ENCODE measurements at places on chromosomes 11 and 22.

- no peak for DNase-seq
These were observed 1340.7 kb downstream of the LRRC4C start for GRCh38 chr11:40118780-40119179.

DNA sequence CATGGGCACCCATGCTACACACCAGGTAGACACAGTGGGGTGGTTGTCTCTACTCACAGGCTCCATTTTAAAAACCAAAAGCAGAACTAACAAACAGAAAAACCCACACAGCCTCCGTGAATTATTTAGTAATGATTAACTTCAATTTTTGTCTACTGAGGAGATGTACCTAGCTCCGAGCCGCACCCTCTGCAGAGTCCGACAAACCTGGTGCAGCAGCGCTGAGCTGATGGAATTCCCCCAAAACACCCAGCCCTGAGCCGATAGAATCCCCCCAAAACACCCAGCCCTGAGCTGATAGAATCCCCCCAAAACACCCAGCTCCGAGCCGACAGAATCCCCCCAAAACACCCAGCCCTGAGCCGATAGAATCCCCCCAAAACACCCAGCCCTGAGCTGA, 927.0 kb downstream of the BRD1 start:
- no peak for DNase-seq

DNA sequence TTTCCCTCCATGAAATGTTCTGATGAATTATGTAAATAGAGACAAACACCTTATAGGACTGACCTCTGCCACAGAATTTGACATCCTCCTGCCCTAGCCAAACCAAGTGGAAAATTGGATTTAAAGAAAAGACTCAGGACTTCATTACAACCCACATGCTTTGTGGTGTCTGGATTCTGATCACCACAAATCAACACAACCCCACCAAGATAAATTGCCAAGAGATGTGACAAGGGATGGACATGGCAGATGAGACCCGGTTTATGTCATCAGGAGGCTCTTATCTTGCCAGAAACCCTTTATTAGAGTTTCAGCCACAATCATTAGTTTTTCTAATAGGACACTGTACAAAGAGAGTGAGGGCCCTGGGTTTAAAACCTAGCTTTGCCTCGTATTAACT, 57.9 kb upstream of the SLC6A5 start:
- no peak for DNase-seq

DNA sequence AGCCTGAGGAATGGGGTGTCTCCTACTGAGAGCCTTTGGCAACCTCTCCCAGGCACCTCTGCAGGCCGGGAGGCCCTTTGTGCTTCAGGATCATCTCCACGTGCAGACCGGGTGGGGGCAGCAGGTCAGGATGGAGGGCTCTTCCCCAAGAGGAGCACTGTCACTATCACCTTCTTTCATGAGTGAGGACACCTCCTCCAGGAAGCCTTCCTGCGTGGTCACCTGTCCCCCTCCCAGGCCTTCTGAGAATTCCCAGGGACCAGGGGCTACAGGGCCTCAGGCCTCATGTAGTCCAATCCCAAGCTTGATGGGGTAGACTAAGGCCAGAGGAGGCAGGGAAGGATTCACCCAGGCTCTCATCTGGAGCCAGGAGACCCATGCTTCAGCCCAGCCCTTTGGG, 57.6 kb downstream of the PDE2A start:
- no peak for DNase-seq

DNA sequence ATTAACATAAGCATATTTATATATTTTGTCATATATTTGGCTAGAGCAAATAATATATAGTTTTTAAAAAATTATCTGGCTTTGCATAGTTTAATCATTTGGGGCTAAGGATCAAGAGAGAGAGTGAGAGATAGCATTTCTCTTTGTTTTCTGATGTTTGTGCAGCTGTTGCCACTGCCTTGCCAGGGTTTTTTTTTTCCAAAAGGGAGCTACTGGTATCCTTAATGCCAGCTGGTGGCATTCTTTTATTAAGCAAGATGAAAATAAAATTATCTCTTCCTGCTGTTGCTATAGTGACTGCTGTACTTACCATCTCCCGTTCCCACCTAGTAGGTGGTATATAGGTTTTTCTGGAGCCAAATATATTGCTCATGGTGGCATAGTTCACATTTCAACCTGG, 793.3 kb upstream of the ARHGAP42 start:
- no peak for DNase-seq

DNA sequence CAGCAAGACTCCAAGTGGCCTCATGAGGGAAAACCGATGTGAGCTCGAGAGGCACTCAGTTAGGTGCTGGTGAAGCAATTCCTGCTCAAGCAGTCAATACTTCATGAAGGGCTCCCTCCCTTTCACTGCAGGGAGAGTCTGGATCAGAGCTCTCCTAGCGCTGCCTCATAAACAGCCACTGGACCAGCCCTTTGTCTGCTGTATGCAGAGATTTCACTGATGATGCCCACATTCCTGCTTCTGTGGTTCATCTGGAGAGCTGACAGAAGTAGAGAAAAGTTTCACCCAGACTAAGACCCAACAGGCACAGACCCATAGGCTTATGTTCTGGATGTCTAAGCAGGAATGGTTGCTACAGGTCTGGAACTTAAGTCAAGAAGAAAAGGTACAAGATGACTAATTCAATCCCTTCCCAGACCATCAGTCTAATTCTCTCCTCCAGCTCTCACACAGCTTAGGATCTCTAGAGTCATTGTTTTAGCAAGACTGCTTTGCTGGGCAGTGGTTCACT, 4.0 kb downstream of the UCP2 start:
- no peak for DNase-seq

DNA sequence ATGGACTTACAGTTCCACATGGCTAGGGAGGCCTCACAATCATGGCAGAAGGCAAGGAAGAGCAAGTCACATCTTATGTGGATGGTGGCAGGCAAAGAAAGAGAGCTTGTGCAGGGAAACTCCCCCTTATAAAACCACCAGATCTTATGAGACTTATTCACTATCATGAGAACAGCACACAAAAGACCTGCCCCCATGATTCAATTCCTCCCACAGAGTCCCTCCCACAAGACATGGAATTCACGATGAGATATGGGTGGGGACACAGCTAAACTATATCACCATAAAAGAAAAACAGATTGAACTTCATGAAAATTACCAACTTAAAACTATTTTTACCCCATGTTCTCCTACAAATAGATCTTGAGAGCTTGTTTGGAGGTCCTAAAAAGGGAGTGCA, 19.6 kb downstream of the ENTHD1 start:
- no peak for DNase-seq

- DNase-seq = no peak
These were observed 64.2 kb downstream of the ADAMTS15 start for GRCh38 chr11:130512662-130513061.

DNA sequence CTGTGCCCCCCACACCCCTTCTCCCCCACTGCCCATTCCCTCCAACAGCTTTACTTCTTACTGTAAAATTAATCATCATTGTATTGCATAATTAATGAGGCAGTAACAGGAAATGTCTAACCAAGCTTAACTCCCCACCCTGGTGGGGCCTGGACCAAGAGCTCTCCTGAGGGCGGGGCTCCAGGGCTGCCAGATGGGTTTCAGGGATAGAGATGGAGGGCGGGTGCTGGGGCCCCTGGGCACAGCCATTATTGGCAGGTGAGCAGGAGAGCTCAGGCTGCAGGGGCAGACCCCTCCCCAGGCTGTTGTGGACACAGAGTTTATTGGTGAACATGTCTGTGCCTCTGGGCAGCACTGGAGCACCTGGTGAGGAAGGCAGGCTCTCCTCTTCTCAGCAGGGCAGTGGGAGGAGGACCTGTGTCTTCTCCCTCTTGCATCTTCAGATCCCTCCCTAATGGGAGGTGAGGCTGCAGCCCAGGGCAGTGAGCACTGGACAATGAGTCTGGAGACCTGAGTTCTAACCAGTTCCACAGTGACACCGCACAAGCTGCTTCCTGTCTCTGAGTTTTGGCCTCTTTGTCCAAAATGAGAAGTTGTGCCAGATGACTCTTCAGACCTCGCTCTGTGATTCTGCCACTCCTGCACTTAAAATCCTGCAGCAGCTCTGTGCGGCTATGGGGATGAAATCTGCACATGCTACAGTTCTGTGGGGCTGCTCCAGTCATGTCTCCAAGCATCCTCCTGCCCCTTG, 233.3 kb downstream of the CEP164 start:
- DNase-seq = no peak

DNA sequence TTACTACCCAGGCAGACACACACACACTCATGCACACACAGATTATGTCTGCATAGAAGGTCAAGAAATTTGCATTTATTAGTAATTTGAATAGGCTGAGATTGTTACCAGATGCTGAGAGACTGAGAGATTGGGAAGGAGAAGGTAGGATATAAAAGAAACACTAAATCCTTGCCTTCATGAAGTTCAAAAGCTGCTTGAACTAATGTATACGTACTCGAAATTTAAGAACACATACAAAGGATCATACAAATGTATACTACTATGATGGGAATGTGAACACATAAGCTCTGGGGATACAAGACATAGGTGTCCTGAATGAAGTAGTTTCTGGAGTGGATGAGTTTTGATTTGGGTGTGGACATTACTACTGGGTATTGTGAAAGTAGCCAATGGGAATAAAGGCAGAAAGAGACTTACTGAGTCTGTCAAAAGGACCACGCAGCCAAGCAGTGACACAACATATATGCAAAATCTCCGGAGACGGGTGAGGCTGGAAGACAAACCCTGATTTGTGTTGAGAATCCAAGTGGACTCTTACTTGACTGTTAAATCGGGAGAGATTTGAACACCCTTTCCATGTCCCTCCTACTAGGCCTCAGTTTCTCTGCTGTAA, 7.3 kb upstream of the PKNOX2 start:
- DNase-seq = no peak

DNA sequence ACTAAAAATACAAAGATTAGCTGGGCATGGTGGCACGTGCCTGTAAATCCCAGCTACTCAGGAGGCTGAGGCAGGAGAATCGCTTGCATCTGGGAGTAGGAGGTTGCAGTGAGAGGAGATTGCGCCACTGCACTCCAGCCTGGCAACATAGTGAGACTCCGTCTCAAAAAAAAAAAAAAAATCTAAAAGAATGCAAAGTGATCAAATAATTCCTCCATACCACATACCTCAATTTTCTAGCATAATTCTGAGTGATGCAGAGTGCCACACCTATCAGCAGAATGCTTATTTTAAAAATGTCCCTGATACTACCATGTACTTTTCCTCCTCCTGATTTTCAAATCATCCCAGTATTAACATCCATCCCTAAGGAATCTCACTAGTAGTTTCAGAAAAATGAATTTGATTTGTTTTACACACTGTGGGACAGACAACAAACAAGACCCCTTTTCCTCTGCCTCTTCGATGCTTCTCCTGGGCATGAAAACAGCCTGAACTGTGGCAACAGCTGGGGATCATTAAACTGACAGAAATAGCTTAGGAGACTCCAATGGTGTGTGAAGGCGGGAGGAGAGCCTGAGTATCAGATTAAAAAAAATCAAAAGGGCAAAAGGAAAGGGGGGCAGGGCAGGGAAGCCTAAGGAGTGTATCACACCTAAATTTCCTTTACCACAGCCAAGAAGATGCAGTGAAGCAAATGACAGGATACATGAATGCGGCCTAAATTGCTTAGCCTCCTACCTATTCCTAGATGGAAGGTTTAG, 114.7 kb downstream of the SGSM3 start:
- DNase-seq = peak; percentile 36

GRCh38 chr11:92601048-92601447, 368.4 kb upstream of the MTNR1B start:
- DNase-seq = no peak

- DNase-seq = no peak
These were observed 1.7 kb downstream of the ZBTB16 start for GRCh38 chr11:114061048-114061680.

DNA sequence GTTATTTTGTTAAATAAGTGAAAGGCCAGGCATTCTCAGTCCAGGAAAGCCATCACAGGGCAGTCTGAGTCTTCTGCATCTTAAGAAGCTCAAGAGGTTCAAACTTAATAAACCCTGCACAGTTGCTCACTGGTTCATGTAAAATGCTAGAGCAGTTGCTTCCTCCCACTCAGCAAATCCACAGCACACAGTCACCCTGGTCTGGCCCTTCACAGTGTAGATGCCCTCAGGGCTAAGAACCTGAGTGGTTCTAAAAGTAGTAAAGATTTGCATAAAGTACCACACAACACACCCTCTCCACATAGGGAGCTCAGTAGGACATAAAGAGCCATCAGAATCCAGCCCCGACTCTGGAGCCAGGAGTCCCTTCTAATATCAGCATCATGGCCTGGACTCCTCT, 58.7 kb downstream of the ZNF280B start:
- DNase-seq = no peak
